ENCODE measurements at places on chromosomes 7 and 10.

- DNase-seq, result no peak
Observed at GRCh38 chr7:92737706-92738105, 98.7 kb downstream of the CDK6 start.

DNA sequence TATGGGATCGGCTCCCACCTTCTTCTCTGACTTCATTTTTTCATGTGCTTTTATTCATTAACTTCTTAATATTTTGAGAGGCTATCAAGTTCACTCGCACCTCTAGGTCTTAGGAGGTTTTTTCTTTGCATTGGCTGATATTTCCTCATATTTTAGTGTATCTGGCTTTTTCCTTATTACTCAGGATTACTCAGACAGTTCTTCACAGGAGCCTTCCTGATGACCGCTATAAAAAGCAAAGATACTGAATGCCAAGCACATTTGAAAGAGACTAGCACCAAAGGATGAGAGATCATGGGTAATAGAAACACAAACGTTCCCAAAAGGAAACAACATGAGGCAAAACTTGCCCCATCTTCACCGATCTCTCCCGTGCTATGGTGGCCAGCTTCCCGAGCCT, 409.2 kb upstream of the KLF6 start:
- no peak for DNase-seq

DNA sequence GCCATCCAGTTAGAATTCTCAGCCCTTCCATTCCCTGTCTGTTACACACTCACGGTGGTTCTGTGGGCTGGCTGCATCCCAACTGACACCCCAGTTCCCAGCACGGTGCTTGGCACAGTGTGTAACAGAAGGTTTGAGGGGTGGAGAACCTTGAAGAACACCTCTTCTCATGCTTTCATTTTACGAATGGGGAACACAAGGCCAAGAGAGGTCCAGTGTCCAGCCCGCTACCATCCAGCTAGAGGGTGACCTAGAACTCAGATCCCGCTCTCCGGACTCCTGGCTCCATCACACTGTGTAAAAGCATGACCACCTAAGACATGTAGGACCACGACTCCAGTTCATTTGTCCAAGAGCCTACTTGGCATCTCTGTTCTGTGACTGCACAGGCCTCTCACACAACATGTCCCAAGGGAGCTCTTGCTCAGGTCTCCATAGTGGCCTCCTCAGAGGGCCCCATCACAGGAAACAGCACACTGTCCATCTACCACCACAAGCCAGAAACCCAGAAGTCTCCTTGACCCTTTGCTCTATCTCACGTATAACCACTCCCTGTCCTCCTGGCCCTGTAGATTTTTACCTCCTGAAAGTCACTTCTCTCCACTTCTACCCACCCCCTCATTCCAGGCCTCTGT, 2.8 kb upstream of the CDH23 start:
- DNase-seq, result no peak

DNA sequence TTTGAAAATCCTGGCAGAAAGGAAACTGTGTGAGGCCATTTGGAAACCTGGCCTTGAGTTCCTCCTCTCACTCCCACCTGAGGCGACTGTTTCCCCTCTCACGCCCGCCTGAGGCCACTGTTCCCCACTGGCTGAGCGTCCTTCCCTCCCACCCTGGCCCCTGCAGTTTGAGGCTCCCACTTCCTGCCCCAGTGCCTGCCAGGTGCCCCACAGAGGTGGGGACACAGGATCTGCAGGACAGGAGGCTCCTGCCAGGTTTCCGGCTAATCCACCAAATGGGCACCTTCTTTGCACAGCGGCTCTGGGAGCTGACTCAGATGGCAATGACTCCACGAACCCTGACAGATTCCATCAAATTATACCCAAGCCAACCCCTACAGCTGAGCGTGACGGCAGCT, 24.3 kb upstream of the LARP4B start:
- DNase-seq, result no peak

DNA sequence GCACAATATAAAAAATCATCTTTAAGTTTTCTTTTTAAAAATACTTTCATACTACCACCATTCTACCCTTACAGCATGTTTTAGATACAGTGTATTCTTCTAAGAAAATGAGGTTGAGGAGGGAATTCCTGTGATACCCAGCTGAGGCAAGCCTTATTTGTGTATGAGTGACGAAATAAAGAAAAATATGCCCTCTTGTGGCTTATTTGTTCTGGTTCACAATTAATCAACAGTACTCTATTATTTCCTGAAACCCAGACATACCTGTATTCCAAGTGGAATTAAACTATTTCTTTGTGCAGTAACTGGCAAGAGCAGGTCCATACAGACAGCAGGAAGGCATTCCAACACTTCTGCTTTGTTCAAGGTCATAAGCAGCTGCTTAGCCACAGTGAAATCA, 4.5 kb upstream of the SEMA3D start:
- no peak for DNase-seq

DNA sequence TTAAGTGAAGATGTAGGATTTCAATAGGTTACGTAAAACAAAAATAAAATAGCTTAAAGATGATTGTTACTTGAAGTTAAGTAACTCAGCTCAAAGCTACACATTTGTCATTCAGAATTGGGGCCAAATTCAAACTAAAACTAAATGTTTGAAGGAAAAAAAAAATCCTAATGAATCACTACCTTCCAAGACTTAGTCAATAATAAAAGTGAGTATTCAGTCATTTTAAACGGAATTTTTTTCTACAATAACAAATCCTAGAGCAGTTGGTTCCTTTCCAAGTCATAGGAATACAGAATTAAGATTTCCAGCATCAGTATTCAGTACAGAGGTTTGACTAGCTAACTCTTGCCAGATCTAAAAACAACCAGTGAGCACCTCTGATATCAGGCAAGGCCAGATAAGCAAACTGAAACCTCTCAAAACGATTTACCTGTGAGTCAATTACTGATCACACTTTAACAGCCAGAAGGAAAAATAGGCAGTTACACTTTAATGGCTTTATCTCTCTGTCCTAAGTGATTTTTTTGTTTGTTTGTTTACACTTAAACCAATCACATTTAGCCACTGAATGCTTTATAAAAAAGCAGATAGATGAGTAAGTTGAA, 669.8 kb upstream of the ANKRD30A start:
- DNase-seq, result no peak

GRCh38 chr10:51371743-51372142, 297.5 kb downstream of the PRKG1 start:
- no peak for DNase-seq

- no peak for DNase-seq
Observed at GRCh38 chr7:11638011-11638774, 193.8 kb downstream of the THSD7A start.

DNA sequence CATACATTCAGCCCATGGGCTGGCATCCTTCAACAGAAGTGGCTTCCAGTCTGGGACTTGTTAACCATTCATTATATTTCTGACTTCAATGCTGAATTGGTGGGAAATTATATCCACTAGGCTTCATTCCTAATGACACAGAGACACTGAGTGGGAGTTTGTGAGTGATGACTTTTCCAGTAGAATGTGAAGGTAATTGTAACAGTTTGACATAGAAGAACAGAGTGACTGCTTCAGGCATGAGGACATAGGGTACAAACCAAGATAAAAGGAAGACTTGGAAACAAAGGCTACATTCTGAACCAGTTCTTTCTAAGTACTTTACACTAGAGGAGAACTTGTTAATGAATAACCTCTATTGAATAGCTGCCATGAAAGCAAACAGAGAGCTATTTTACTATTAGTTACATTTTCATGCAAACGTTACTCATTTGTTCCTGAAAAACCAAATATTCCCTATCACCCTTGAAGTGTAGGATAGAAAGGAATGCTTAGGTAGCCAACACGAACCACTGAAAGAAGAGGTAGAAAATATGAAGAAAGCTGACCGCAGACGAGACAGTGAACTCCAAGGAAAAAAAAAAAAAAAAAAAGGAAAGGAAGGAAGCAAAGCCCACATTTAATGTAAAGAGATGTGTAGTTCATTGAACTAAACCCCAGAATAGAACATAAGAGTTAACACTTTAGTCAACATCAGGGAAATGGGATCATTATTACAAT, 237.0 kb upstream of the SEMA3C start:
- no peak for DNase-seq

GRCh38 chr10:60101821-60102220, 195.5 kb upstream of the CCDC6 start:
- DNase-seq, result no peak

DNA sequence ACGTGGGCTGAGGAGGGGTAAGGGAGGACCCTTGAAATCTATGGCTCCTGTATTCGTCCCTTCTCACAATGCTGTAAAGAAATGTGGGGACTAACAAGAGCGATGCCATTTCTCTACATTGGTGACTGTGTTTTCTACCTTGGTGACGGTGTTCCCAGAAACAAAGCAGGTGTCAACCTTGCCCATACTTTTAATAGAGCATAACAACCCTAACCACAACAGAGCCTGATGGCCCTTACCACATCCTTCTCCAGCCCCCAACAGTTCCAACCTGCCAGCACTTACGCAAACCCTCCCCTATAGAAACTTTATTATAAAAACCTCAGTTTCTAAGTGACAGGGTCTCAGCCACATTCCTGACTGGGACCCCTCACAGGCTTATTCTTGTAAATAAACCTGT, 28.2 kb upstream of the ADCYAP1R1 start:
- no peak for DNase-seq

DNA sequence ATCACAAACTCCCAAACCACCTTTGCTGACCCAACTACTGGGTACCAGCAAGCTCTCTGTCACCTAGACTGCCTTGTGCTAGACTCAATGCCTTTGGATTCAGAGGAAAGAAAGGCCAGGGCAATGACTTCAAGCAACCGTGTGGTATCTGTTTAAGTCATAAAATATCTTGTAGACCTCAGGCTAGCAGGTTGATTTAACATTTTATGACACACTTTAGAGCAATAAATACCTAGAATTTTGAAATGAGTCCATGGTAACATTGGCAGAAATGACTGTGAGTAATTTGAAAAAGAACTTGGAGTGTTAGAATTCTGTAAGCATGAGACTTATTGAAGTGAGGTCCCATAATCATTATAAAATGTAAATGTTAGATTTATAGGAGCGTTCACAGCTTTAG, 87.2 kb downstream of the TWIST1 start:
- no peak for DNase-seq

- no peak for DNase-seq
Observed at GRCh38 chr10:85811405-85811804, 555.2 kb downstream of the GRID1 start.

GRCh38 chr7:79927116-79927515, 207.5 kb upstream of the GNAI1 start:
- DNase-seq, result no peak

GRCh38 chr10:118583611-118584010, 11.8 kb downstream of the PRLHR start:
- no peak for DNase-seq

DNA sequence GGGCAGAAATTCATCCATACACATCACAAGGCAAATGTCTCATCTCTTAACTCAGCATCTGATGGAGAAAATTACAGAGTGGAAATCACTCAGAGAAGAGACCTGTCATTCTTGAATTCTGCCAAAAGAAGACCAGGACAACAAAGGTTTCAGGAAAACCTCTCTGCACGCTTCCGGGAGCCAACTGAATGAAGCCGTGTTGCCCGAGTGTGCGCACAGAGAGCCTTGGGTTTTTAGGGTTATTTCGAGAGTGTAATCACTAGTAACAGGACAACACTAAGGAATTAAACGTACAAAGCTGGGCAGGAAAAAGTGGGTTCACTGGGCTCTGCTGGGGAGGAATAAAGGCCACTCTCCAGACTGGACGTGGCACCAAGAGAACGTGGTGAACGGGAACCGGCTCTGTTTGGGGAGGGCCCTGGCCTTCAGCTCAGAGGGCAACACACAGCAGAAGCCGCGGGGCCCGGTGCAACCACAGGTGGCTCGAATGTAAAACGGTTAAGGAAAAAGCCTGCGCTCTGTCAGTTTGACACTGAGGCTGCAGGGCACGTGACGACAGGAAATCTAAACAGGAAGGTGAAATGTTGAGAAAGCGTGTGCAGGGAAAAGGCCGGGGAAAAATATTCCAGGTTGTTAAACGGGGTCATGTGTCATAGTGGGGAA, 331.5 kb downstream of the DNAJB6 start:
- no peak for DNase-seq

DNA sequence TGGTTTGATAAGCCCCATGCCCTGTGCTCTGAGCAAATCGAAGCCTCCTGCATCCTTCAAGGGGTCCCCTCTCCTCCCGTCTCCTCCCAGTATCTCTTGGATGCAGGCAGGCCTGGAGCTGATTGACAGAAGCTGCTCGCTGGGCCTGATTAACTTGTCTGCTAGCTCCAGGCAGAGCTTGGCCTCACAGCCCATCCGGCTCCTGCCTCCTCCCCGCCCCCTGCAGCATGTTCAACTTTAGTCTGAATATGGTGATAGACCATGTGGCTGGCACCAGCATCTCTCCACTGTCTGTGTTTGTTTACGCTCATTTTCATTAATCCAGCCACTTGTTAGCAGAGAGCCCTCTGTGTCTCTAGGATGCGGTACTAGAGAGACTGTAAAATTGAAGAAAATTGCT, 432.2 kb downstream of the DPP6 start:
- DNase-seq, result no peak

- no peak for DNase-seq
Observed at GRCh38 chr10:188546-188945, 53.3 kb downstream of the ZMYND11 start.

GRCh38 chr7:36962367-36962766, 238.1 kb upstream of the AOAH start:
- no peak for DNase-seq

DNA sequence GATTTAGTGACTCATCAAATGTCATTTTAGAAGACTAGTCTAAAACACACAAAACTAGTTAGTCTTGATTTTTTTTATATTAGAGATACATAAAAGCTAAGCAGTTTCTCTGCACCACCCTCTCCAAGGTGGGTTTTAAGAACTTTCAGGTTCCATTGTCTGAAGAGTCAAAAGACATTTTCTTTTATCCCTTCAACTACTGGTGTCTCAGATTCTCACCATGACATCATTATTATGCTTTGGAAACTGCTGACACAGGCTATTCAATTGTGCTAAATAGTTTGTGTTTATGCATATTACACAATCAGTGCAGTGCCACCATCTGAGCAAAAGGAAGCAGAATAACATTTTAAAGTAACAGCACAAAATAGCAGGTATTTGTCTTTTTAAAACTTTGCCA, 52.2 kb downstream of the IGF2BP3 start:
- DNase-seq, result no peak

GRCh38 chr10:45265996-45266395, 49.4 kb downstream of the OR13A1 start:
- DNase-seq, result no peak

GRCh38 chr7:11620406-11621253, 211.4 kb downstream of the THSD7A start:
- no peak for DNase-seq

DNA sequence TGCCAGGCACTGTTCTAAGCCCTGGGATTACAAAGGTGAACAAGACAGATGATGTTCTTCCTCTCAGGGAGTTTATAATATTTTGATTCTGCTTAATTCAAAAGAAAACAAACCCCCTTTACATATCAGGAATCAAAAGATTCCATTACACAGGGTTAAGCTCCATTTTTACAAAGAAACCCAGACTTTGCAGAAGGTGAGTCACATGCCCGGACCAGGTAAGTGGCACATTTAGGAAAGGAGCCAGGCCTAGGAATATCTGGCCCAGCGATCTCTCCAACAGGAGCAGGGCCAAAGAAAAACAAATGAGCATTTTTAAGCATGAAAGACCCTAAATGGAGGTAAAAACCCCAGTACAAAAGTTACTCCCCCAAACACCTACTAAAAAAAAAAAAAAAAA, 1.1 kb downstream of the STN1 start:
- DNase-seq, result no peak

GRCh38 chr10:124225029-124225466, 131.7 kb upstream of the CHST15 start:
- no peak for DNase-seq
